ENCODE measurements at places on chromosomes 4 and X.

GRCh38 chrX:103362474-103362873 is 6.2 kb downstream of the TCEAL9 start:
- DNase-seq, result peak; percentile 20

GRCh38 chr4:114519368-114519767 is 79.2 kb upstream of the UGT8 start:
- DNase-seq, result no peak

DNA sequence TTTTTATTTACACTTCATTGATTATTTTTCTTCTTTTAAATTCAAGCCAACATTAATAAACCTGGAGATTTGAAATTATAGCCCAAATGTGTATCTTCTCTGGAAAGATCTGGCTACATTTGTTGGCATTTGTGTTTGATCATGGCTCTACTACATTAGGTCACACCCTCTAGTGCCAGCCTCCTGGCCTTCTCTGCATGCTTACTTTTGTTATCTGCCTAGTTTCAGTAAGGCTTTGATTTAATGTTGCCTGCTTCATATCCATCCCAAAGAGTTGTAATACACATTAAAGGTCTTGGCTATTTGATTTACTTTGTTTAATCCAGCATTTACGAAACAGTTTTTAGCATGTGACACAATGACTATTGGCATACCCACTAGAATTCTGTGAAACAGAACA is 224.5 kb downstream of the TRAM1L1 start:
- no peak for DNase-seq

GRCh38 chrX:120457766-120458180 is 11.3 kb downstream of the LAMP2 start:
- peak; percentile 91 for DNase-seq

DNA sequence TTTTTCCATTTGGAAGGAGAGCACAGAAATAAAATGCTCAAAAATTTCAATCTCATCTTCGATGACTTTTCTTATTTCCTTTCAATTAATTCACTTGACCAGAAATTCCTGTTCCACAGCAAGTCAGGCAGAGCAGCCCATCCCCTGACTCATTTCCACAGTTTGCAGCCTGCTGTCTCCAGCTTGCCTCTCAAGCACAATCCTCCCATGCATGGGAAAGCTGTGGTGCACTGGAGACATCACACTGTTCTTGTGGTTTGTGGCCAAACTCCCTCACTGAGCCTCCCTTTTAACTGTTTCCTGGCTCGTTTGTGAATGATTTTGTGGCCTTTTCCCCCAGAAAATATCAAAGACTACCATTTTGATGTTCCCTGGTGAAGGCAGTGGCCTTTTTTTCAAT is 114.0 kb upstream of the ENPEP start:
- peak; percentile 87 for DNase-seq

DNA sequence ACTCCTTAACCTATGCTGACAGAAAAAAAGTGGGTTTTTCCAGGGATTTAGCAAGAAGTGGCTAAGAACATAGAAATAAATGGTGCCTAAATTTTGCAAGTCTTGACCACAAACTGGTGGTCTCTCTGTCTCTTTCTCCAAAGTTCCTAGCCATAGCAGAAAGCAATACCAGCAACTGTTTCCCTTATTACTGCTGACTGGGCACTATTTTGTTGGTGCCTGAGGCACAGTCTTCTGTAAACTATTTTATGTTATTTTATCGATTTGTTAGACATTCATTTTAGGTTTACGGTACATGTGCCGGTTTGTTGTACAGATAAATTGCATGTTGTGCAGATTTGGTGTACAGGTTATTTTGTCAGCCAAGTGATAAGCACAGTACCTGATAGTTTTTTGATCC is 234.6 kb upstream of the TECRL start:
- no peak for DNase-seq

GRCh38 chr4:78510681-78511080 is 40.9 kb upstream of the ANXA3 start:
- no peak for DNase-seq

GRCh38 chr4:11039634-11040131 is 355.1 kb upstream of the CLNK start:
- no peak for DNase-seq

DNA sequence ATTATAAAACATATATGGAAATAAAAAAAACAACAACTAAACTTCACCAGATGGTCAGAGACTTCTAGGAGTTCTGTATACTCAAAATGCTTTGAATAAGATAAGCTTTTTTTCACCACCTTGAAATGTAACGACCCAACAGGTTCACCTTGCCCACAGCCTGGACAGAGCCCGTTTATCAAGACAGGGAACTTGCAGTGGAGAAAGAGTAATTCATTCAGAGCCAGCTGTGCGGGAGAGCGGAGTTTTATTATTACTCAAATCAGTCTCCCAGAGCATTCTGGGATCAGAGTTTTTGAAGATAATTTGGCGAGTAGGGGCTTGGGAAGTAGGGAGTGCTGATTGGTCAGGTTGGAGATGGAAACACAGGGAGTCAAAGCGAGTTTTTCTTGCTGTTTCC is 38.5 kb downstream of the AGA start:
- DNase-seq, result no peak

Measured in epithelial cell of esophagus (primary cell).